Jurkat, Clone E6-1 (cell line): ENCODE measurements at places on chromosomes 12 and 14.

- no peak for DNase-seq
Measured at GRCh38 chr12:104011253-104011652, 38.7 kb downstream of the GLT8D2 start.

- DNase-seq: no peak
Measured at GRCh38 chr14:23428686-23429495, 6.6 kb downstream of the MYH7 start.

DNA sequence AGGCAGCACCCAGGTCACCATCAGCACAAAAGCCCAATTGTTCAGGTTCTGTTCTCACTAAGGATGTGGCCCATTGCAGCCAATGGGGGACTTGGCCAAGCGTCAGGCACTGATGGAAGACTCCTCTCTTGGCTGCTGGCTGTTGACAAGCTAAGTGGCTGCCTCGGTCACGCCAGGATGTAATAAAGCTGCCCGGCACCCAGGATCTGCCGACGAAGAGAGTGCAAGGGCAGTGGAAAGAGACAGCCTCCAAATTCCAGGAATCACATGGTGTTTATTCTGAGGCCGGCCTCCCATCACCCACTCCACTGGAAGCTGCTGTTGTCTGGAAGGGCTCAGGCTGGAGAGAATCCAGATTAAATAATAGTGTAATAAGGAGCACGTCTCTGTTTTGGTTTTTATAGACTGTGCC lies 451.8 kb upstream of the TBX3 start:
- DNase-seq: no peak

DNA sequence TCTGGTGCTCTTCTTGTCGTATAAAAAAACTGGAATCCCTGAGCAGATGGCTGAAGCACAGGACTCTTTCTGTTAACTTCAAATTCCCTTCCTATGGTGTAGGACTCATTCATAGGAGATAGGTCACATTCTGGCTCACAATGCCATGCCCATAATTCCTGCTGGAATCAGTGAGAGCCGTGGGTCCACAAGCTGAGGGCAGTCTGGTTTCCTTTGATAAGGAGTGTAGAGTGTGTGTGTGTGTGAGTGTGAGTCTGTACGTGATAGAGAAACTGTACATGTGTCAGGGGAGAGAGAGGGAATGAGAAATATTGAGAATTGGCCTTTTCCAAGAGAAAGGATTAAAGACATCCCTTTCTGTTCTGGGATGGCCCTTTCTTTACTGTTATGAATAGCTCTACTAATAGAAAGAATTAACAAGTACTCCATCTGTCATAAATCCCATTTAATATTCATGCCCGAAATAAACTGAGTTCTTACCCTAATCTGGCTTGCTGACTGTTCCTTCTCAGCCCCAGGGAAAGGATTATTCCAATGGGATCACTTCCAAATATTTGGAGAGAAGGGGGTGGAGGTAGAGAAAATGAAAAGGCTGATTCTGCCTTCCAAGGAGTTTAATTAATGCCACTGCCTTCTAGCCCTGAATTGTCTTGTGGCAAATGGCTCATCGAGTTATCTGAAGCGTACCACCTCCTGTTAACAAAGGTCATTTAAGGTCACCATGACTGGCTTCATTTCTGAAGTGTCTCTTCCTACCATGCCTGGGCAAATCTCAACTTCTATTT lies 79.0 kb downstream of the TMX1 start:
- no peak for DNase-seq
